Amniotic stem cell (primary cell): ENCODE measurements at places on chromosomes 5 and 9.

GRCh38 chr5:35124932-35125331, 77.2 kb upstream of the AGXT2 start:
- DNase-seq, result no peak

DNA sequence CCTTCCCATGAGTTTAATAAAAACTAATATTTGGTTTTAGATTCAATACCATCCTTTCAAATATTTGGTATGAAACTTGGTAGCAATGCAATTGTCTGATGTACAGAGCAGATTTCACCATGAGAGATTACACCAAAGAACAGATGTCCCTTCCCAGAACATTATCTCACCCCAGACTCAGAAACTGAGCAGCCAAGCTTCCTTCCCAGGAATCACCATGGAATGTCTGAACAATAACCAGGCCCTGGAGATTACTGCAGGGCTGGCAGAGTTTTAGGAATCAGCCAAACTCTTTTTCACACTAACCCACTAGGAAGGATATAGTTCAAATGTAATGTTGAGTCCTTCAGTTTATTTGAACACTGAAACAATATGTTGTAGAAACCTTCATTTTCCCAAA, 23.9 kb downstream of the CLTA start:
- no peak for DNase-seq

- no peak for DNase-seq
These were observed 781 bp upstream of the COL23A1 start for GRCh38 chr5:178590924-178591423.

DNA sequence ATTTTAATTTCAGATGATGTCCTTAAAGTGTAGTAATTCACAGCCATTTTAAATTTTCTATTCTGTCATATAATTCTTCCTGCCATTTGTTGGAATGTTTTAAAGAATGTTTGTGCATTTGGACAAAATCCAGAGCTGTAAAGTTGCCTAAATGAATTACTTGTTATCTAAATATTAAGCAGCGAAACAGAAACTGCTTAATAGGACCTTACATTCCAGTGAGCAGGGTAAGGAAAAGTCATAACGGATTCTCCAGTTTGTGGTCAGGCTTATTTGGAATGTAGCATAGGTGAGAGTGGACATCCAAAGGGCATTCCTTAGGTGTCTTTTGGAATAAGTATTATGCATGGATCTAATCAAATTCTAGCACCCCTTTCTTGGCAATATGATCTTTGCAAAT, 410.4 kb upstream of the PTPRD start:
- no peak for DNase-seq

GRCh38 chr9:124369231-124369797, 45.9 kb downstream of the PSMB7 start:
- no peak for DNase-seq
